ENCODE measurements at places on chromosomes 7 and 10.
A peak's percentile ranks its signal among the peaks of the same experiment; 100 is the strongest.

DNA sequence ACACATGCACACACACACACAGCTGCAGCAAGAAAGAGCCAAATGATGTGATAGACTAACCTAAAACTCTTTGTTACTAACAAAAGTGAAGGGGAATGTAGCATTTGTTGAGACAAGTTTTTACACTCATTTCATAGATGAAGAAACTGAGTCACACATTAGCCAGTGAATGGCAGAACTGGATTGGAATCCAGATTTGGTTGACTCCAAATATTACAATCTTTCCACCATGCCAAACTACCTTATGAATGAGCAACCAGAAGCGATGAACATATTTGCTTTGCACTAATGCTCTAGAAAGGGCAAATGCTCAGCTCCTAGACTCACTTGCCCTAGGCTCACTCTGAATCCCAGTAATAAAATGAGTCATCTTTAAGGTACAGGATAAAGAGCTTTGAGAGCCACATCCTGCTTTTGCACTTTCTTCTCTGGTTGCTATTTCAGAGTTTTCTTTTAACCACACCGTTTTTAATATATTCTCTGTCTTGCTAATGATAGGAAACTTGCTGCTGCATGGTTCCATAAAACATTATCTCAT, 111.9 kb downstream of the GPAM start:
- no peak for DNase-seq

- peak; percentile 17 for DNase-seq
These were observed at the start of gene KCNMA1 for GRCh38 chr10:77637532-77638320. KCNMA1 (minus strand) TSS chr10:77637808.

DNA sequence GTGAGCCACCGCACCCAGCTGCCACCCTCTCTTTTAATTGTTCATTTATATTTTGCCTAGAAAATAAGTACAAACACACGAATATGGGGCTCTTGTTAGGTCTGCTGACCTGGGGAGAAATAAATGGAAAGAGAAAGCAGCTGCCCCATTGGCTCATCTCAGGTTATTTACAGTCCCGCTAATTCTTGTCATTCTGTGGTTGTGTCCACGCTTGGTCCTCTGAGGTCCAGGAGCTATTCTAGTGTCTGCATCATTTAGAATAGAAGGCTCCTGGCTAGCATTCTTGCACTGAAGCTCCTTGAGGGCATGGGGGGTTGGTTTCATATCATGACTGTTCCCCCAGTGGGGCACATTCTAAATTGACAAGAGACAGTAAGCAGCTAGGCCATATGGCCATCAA, 128.5 kb downstream of the TACC2 start:
- DNase-seq = no peak

- no peak for DNase-seq
These were observed 19.6 kb upstream of the GOLGA7B start for GRCh38 chr10:97830064-97830463.

- no peak for DNase-seq
These were observed 461.0 kb downstream of the IPMK start for GRCh38 chr10:57806675-57807074.

DNA sequence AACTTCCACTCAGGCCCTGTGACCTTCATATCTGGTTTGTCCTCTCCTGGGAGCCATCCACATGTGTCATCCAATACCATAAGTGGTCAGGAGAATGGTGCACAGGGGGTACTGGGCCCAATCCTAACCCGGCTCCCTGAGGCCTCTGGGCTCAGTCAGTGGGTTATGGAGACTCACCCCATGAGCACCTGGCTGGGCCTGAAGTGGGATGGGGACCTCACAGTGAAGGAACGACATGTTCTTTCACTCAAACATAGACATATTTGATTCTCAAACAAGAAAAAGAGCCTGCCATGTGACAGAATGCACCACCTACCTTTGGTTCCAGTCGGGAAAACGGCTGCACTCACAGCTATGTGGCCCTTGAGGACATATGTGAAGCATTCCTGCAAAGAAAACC, 51.8 kb downstream of the XPNPEP1 start:
- DNase-seq = no peak
